Muscle of arm (tissue), 14 donors: ENCODE measurements at places on chromosomes 5 and 9.

DNA sequence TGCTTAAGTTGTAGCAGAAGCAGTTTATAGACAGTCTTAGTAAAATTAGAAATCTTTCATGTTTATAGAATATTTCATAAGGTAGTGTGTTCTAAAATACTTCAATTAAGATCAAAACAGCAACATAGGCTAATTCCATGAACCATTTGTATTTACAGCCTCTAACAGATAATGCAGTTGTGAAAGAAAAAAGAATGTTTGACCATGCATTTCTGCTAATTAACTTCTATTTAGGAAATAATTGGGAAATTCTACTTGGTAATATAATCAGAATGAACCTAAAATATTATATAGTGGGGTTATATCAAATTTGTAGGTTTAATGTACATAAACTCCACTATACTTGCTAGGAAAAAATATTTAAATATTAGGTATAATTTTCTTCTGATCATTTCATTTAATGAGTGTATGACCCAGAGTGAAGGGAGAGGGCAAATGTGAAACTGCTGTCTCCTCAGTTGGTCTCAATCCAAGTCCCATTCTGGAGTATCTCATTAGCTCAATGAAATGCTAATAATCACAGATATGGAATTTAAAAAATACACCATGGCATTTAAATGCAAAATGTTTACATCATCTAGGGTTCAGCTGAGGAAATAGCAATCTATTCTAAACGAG is 34.9 kb downstream of the ALDH1A1 start:
- DNase-seq, result no peak

GRCh38 chr5:37867654-37868053 is 27.8 kb upstream of the GDNF start:
- DNase-seq, result no peak

DNA sequence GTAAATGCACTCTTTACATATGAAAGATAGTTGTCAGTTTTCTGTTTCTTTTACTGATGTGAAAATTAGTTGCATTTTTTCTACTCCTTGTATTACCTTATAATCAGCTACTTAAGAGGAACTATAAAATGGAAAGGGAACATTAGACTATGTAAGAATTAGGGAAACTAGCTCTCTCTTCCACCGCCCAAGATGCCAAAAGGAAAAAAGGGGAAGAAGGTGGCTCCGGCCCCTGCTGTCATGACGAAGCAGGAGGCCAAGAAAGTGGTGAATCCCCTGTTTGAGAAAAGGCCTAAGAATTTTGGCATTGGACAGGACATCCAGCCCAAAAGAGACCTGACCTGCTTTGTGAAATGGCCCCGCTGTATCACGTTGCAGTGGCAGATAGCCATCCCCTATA is 15.2 kb upstream of the HOMER1 start:
- DNase-seq, result no peak

- no peak for DNase-seq
These were observed 185.8 kb upstream of the CDH6 start for GRCh38 chr5:31007672-31008071.

DNA sequence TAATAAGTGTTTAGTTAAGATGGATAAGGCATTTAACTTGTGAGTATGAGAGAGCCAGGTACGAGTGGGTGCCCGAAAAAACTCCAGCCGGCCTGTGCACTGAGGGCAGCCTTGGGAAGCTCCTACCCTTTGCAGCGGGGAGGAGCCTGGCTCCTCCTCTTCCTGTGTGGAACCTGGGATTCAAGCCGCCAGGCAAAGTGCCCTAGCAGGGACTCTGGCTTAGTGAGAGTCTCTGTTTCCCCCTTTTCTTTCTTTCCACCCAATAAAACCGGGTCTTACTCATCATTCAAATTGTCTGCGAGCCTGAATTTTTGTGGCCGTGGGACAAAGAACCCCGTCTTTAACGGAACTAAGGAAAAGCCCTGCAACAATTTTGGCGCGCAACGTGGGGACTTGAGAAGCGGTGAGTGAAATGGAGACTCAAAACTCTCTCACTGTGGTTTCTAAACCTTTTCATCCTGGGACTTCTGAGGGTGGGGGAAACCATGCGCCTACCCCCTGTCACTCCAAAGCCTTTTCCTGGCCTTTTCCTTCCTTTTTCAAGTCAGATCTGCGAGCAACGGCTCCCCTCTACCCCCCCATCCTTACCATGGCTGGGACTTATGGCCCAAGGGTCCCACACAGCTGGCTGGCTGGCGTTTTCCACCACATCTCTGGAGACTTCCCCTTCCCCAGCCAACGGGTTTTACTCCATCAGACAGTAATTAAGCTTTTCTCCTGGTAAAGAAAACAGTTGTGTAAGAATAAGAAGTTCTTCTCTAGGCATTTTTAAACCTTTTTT is 535.7 kb upstream of the ACO1 start:
- no peak for DNase-seq

GRCh38 chr9:73091909-73092308 is 59.8 kb upstream of the ANXA1 start:
- no peak for DNase-seq

- peak; percentile 31 for DNase-seq
These were observed 14.5 kb upstream of the TAL2 start for GRCh38 chr9:105647595-105648349.

GRCh38 chr5:1137567-1138444 is 25.9 kb upstream of the SLC12A7 start:
- no peak for DNase-seq

GRCh38 chr5:131607903-131608540 is 27.0 kb downstream of the RAPGEF6 start:
- DNase-seq, result no peak

GRCh38 chr5:74648835-74649293 is 8.3 kb upstream of the ENC1 start:
- DNase-seq, result peak; percentile 70

DNA sequence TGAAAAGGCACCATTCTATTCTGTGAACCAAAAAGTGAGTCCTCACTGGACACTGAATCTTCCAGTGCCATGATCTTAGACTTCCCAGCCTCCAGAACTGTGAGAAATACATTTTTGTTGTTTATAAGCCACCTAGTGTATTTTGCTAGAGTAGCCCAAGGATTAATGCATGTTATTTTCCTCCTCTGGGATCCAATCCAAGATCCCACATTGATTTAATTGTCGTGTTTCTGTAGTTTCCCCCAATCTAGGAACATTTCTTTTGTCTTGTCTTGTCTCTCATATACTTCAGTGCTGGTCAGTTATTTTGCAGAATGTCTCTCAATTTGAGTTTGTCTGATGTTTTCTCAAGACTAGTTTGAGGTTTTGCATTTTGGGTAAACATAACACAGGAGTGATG is 36.4 kb downstream of the GDNF start:
- no peak for DNase-seq

DNA sequence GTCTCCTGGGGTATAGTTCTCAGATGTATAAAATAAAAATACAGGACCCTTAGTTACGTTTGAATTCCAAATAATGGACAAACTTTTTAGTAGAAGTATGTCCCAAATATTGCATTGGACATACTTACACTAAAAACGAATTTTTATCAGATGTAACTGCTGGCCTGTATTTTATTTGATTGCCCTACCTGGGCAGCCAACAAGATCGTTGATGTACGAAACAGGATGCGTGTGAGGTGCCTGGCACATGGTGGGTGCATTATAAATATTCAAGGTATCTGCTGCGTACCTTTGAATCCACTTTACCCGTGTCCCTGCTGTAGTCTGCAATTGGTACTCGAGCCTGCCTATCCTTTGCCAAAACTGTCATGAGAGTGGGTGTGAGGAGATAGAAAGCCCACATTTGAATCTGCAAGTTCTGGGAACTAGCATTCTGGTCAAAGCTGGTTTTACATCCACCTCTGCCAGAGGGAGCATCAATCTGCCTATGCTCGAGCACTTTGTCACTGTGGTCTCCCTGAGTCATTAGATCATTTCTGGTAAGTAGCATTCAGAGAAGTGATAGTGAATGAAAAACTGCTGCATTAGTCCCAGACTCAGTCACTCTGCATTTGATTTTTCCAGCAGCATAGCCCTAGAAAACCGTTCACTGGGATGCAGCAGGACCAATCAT is 133.7 kb upstream of the IQGAP2 start:
- DNase-seq, result no peak

GRCh38 chr9:127347831-127348776 is 48.9 kb upstream of the SLC2A8 start:
- peak; percentile 74 for DNase-seq
